ENCODE measurements at places on chromosomes 13 and 19.

DNA sequence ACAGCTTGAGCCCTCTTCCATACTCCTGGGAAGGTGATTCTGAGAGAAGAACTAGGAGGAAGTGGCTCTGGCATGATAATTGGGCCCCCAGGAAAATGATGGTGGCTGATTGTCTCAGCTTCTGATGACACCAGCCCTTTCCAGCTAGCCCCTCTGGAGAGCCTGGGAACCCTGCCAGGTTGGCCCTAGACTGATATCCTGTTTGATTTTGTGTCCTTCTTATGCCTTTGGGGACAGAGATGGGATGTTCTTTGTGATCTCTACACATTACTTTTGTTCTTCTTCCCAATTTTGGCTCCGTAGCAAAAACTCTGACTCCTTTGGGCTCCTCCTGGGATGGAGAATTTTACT is 39.7 kb downstream of the ERICH6B start:
- no peak for DNase-seq

GRCh38 chr19:54100561-54100960 is at the start of gene OSCAR:
Gene OSCAR, minus strand, starts transcription at chr19:54100803. Its CDS starts 11 bp downstream, at chr19:54100792.
- no peak for DNase-seq

DNA sequence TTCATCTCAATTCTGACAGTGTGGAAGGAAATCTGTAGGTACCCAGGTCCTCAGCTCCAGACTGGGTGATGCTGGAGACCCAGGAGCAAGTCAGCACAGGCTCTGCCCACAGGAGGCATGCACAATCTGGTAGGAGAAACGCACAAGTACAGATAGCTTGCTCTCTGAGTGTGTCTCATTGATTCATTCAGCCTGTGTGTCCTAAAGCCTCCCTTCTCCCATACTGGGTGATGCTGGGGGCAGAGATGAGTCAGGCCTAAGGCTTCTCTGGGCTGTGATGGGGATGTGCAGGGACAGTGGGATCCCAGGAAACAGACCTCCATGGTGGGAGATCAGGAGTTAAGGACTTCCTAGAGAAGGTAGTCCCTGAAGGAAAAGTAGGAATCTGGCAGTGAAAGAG is 6.8 kb downstream of the ZNF526 start:
- no peak for DNase-seq

- DNase-seq: no peak
Measured at GRCh38 chr13:109205315-109205714, 575.9 kb downstream of the MYO16 start.
